ENCODE measurements at places on chromosomes 3 and 15. TPM values are rescaled to one million over a fixed set of nuclear protein-coding genes. Genes with fewer than 3 reads are reported as not detected.

Gene NANOGP8
- not detected for total RNA-seq

Gene GOLGA8J
- total RNA-seq, result not detected

Gene VWA5B2
- not detected for total RNA-seq

Gene CNTN4
- total RNA-seq, result not detected

Gene INSYN1
- 0.53 TPM for total RNA-seq

Gene KLHL40
- total RNA-seq, result not detected

Gene RBPMS2
- total RNA-seq, result 0.14 TPM

Gene ADCY5
- total RNA-seq, result 1.7 TPM

Gene ZFAND6
- 173 TPM for total RNA-seq

Gene LRRC31
- not detected for total RNA-seq

DNA sequence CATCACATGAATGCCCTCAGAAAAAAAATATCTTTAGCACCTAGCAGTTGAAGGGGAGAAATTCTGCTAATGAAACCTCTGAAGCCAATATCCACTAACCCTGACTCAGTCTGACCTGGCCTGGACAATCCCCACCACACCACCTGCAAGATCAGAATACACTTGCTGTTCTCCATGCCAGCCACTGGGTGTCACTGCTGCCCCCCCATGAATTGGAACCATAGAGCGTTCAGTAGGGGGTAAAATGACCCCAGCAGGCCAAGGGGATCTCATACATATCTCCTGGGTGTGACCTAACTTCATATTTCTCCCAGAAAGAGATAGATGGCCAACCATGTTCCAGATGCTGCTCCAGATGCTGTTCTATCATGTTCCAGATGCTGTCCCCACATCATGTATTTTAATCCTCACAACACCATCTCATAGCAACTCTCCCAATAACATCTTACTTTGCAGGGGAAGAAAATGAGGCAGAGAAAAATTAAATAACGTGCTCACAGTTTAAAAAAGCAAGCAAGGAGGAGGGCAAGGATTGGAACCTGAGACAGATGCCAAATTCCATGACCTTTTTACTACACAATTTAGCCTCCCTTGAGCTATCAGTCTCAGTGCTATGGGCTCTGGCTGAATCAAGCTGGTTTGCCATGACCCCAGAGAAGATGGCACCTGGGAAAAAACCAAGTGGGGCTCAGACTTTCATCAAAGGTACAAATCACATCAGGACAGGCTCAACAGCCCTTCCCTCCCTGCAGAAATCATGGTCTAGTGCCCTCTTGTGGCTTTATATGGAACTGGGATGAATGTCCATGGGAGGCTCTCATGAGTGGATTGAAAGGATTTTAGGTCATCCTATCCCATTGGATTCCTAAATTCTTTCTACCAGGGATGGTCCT, 12.4 kb downstream of the NTRK3 start:
- peak; percentile 12 for DNase-seq

- DNase-seq, result peak; percentile 90
Observed at GRCh38 chr3:49539659-49540560, 14.4 kb upstream of the BSN start.

- no peak for DNase-seq
Observed at GRCh38 chr3:139227827-139228226, 116.0 kb upstream of the MRPS22 start.

DNA sequence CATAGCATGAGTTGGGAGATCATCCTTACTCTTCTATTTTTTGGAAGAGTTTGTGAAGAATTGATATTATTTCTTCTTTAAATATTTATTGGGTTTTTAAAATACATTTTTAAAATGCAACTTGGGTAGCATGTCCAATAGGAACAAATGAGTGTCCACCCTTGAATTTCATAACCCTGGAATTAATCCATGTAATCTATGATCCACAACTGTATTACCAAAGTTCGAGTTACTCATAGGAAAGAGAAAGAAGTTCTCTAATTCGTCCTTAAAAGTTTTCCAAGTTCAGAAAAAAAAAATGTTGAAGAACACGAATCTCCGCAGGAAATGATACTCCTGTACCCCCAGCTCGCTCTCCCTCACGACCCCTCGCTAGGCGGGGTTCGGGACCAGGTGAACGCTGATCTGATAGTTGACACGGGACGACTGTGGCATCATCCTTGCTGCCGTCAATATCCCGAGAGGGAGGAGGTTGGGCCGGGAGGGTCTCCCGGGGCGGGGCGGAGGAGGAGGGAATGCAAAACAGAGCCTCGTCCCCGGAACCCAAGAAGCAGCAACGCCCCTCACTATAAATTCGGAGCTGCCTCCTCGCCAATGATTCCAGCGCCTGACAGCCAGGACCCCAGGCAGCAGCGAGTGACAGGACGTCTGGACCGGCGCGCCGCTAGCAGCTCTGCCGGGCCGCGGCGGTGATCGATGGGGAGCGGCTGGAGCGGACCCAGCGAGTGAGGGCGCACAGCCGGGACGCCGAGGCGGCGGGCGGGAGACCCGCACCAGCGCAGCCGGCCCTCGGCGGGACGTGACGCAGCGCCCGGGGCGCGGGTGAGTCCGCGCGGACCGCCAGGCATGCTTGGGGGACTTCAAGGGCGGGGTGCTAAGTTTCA, at the start of gene AGTR1:
TSS of gene AGTR1 (plus strand) at position 598 of the 884 bp plus-strand sequence. CDS start 43,133 bp downstream, outside the sequence.
- no peak for DNase-seq

GRCh38 chr3:180085122-180085710, 48.5 kb upstream of the PEX5L start:
- peak; percentile 28 for DNase-seq

DNA sequence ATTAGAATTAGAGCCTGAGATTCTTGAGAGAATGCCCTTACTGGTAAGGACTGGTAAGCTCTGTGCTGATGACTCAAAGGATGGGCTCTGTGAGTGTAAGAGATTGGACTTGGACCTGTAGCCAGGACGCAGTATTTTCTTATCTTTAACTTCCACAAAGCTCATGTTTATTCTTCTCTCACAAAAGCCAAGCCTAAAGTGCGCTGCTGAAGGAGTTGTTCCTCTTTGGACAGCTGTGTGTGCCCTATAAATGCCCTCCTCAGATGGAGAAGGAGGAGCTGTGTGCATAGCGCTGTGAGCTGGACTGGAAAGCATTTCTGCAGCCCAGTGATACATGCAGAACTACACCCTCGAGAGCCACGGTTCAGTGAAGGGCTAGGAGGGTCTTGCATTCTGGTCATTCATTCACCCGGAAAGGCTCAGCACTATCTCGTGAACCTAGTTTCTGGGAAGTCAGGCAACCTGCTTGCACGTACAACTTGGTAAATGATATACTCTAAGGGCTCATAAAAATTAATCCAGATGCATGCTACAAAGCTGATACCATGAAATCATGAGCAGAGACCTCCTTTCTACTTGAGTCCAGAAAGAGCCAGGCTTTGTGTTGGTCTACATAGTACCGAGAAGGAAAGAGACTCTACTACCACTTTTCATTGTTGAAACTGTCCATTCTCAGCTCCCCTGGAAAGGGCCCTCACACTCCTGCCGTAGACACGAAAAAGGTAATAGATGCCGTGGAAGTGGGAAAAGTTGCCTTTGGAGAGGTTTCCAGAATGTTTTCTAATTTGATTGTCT, 103.0 kb upstream of the TBL1XR1 start:
- DNase-seq, result no peak

- no peak for DNase-seq
Observed at GRCh38 chr3:150014782-150015181, 44.1 kb upstream of the PFN2 start.

GRCh38 chr3:20905210-20905805, 719.3 kb upstream of the SGO1 start:
- peak; percentile 26 for DNase-seq

DNA sequence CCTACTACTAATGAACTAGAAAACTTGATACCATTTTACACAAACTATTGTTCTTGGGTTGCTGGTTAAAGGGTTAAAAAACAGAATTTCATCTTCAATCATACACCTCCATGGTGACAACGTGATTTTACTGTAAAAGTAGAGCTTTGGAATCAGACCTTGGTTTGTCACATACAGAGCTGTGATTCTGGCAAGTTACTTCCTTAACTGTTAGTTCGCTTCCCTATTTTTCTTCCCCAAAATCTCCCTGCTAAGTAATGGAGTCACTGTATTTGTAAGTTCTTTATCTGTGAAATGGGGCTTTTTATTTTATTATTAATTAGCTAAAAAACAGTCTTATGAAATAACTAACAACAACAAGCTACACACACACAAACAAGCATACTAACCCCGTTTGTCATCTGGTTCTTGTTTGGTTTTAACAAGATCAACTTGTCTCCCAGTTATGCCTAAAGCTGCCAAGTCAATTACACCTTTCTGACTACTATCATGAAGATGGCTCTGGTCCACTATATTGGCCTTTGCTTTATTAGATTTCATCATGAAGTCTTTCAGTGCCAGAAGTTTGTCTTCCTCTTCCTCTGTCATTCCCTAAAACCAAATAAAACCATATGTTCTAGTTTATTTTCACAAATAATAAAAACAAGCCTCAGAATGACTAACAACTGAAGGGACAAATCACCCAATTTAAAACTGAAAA, 38.6 kb downstream of the PIK3R4 start:
- no peak for DNase-seq

DNA sequence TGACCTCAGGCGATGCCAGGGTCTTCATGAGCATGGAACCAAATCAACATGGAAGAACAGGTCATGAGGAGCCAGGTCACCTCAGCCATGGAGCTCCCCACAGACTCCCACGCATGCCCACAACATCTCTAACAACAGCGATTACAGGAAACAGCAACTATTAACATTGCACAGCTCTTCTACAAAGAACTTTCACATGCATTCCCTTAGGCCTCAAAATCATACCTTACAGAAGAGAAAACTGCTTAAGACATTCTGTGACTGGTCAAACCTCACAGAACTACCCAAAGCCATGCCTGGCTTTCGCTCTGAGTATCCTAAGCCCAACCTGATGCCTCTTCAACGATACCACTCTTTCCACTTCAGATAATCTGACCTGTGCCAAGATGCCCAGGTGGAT, 117.8 kb downstream of the OXNAD1 start:
- DNase-seq, result no peak

GRCh38 chr3:67619991-67620390, 34.4 kb downstream of the SUCLG2 start:
- no peak for DNase-seq
